ENCODE measurements at places on chromosomes 5 and 9. TPM values are rescaled to one million over a fixed set of nuclear protein-coding genes. Genes with fewer than 3 reads are reported as not detected.

- DNase-seq: no peak
Measured at GRCh38 chr5:40453689-40454088, 226.0 kb upstream of the PTGER4 start.

- no peak for DNase-seq
Measured at GRCh38 chr5:82512025-82512424, 233.9 kb upstream of the RPS23 start.

GRCh38 chr9:73565833-73566465 is 414.3 kb downstream of the ANXA1 start:
- no peak for DNase-seq

DNA sequence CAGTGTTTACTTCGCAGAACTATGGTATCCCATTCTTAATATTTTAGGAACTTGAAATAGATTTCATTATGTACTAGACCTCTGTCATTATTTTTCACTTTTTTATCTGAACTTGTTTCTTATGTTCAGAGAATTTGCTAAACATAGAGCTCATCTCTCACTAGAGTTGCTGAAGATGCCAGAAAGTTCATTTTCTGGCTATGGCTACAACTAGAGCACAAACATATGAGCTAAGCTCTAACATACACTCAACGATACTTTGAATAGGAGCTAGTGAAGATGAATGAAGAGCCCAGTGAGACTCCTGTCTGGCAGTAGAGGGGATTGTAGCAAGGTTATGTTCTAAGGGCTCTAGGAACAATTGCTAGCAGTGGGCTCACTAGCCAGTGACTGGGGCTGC is 582.2 kb downstream of the KIF4B start:
- no peak for DNase-seq

GRCh38 chr5:33475706-33476105 is 34.9 kb downstream of the TARS1 start:
- no peak for DNase-seq

DNA sequence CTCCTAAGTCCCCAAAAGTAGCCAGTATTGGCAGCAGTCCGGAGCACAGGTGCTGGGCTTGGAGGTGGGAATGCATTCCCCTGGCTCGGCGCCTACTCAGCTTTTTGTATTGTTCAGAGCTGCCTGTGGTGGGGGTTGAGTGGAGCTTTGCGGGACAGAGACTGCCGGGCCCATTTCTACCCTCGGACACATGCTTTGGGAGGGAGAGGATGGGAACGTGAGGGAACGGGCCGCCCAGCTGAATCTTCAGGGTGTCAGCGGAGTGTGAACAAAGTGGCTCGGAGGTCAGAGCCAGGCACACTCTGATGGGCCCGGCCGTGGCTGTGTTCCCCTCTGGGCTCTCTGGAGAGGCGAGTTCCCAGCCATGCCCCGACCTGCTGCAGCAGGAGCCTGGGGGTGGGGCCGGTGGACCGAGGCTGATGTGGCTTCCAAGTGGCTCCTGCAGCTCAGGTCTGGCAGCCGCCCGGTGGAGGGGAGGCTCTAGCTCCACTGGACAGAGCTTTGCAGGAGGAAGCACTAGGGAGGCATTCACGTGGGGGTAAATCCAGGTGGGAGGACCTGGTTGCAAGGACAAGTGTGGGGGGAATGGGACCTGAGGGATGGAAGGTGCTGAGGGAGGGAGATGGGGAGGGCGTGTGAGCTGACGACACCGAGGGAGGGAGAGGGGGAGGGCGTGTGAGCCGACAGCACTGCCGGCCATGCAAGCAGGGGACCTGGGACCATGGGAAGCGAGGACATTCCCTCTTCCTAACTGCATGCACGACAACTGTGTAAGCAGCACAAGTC is 31.1 kb upstream of the SLC6A3 start:
- DNase-seq: no peak

- DNase-seq: no peak
Measured at GRCh38 chr5:50441493-50441955, 436 bp upstream of the EMB start.

DNA sequence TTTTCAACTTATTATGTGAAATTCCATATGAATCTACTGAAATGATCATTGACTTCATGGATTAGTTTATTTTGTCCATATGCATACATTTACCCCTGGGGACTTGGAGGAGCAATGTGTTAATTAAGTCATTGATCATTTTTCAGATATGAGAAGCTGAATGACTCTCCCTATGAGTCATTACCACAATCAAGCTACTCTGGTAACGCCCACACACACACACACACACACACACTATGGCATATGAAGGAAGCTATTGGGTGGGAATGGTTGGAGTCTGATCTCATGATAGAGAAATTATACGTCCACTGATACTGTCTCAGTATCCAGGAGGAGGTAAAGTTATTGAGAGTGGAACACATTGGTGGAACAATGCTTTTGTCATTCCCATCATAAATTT is 528.9 kb downstream of the AGTPBP1 start:
- DNase-seq: no peak

- DNase-seq: no peak
Measured at GRCh38 chr9:133946840-133947486, 45.2 kb downstream of the VAV2 start.

GRCh38 chr5:44911501-44911900 is 102.8 kb downstream of the MRPS30 start:
- DNase-seq: no peak

Gene CCNI2
- total RNA-seq: 1.4 TPM

Gene FST
- total RNA-seq: 7.6 TPM

Gene REXO4
- total RNA-seq: 28.9 TPM

Gene LCN2
- total RNA-seq: 12.4 TPM

Gene WHRN
- total RNA-seq: 13.3 TPM
